Urothelium cell line (cell line): ENCODE measurements at places on chromosomes 7 and 10.
A peak's percentile ranks its signal among the peaks of the same experiment; 100 is the strongest.

GRCh38 chr7:41809116-41809515 lies 106.2 kb upstream of the INHBA start:
- no peak for DNase-seq

GRCh38 chr7:3847336-3847735 lies 546.3 kb downstream of the SDK1 start:
- DNase-seq = no peak

DNA sequence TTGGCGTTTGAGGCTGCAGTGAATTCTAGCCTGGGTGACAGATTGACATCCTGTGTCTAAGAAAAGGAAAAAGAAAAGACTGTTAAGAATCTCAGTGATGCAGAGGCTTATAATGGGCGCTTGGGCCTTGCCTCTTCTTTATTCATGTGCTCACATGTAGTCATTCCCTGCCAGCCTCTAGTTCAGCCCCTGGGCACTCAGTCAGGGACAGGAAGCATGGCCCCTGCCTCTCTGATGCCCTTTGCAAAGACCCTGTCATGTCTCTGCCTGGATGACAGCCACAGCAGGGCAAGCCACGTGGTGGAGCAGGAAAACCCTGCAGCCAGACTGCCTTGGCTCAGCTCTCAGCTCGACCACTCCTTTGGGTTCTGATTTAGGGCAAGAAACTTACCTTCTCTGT lies 368.9 kb downstream of the RPS24 start:
- no peak for DNase-seq

GRCh38 chr7:131020759-131021261 lies 286.8 kb upstream of the KLF14 start:
- DNase-seq = no peak

GRCh38 chr7:125119559-125120115 lies 190.0 kb upstream of the POT1 start:
- no peak for DNase-seq

DNA sequence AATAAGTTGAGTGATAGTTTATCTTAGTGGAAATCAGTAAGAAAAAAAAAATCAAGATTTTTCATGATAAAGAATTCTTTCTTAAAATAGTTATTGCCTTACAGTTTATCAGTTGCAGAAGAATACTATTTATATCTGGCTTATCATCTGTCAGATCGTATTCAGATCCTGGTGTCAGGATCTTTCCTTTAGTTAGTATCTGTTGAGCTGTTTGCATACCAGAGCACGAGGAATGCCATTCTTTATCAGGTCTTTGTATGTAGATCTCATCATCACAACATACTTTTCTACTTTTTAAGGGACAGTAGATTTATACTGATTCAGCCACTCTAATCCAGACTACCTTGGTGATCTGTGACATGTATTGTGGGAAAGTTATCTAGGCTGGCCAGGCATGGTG lies 12.5 kb downstream of the ENO4 start:
- DNase-seq = no peak

- DNase-seq = no peak
These were observed 102.1 kb upstream of the KCND2 start for GRCh38 chr7:120170834-120171233.

DNA sequence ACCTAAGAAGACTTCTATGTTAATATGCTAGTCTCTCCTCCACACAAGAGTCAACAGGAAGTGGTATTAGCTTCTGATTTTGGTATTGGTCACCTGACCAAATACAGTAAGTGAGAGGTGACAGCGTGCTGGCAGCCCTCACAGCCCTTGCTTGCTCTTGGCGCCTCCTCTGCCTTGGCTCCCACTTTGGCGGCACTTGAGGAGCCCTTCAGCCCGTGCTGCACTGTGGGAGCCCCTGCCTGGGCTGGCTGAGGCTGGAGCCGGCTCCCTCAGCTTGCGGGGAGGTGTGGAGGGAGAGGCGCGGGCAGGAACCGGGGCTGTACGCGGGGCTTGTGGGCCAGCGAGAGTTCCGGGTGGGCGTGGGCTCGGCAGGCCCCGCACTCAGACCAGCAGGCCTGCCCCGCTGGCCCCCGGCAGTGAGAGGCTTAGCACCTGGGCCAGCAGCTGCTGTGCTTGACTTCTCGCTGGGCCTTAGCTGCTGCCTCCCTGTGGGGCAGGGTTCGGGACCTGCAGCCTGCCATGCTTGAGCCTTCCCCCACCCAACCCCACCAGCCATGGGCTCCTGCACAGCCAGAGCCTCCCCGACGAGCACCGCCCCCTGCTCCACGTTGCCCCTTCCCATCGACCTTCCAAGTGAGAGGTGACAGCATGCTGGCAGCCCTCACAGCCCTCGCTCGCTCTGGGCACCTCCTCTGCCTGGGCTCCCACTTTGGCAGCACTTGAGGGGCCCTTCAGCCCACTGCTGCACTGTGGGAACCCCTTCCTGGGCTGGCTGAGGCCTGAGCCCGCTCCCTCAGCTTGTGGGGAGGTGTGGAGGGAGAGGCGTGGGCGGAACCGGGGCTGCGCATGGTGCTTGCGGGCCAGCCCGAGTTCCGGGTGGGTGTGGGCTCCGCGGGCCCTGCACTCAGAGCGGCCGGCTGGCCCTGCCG lies 4.2 kb upstream of the ACSL5 start:
- no peak for DNase-seq

DNA sequence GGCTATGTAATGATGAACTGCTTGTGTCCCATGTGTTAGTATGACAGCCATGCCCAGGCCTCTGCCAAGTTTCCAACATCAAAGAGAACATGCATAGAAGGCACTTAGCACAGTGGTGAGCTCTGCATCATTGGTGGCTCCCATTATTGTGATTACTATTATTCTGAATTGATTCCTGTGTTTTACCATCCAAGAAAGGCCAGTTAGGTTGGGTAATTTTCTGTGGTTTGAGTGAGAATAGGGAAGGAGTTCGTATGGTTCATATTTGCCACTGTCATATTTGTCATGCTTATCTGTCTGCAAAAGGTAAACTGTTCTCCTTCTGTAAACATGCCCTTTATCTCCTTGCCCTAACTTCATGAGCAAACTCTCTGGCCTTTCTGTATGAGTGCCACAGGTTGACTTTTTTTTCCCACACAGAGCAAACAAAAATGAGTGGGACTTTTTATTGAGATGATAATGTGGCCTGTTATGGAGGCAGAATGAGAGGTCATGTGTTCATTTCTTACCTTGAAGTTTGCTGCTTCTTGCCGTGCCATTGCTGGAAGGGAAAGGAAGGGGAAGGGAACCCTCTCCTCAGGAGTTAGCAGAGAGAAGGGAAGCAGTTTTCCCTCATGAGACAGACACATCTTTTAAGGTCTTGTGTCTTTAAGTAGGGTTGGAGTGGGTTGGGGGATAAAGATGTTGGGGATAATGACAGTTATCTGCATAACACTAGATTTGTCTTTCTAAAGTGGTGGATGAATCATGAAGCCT lies 301.9 kb downstream of the LRMDA start:
- no peak for DNase-seq

DNA sequence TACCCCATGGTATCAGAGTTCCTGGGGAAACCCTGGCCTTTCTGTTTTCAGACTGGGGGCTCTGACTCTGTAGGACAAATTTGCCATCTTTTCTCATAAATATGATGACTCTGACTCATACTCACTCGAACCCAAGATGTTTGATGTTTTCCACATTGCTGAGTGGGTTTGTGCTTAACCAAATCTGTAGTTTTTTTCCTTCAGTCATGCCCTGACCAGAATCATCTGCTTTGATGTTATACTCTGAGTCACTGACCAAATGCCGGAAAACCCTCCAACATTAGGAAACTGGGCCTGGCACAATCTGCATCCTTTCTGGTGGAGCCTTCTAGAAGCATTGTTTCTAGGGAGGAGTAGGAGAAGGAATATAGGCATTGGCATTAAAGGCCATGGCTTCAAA lies 118.7 kb downstream of the C10orf105 start:
- DNase-seq = peak; percentile 87

- DNase-seq = peak; percentile 14
These were observed 25.5 kb upstream of the FAM221A start for GRCh38 chr7:23654508-23654907.

- DNase-seq = no peak
These were observed 80.0 kb upstream of the PRKAR2B start for GRCh38 chr7:106964466-106964865.

- peak; percentile 57 for DNase-seq
These were observed 1.8 kb downstream of the SEMA3C start for GRCh38 chr7:80916770-80917741.

- peak; percentile 33 for DNase-seq
These were observed 531.0 kb upstream of the COBL start for GRCh38 chr7:51847461-51848134.

- DNase-seq = no peak
These were observed 148.5 kb downstream of the PTPN20 start for GRCh38 chr10:47059606-47060311.
